ENCODE measurements at places on chromosomes 1 and 21.

DNA sequence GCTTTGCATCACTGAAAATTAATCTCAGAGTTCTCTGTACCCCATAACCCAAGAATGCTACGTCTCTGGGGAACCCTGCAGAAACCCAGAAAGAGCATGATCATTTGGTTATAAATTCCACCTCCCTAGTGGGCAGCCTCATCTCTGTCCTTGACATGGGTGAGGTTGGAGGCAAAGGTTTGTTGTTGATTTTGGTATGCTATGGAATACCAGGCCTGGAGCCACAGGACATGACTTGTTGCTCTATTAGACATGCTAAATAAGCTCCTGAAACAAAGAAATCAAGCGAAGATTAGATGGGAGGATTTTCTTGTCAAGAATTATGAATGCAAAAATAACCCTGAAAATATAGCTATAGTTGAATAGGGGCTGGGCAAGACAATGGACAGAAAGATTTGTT lies 197.4 kb upstream of the CAMK1G start:
- no peak for DNase-seq

DNA sequence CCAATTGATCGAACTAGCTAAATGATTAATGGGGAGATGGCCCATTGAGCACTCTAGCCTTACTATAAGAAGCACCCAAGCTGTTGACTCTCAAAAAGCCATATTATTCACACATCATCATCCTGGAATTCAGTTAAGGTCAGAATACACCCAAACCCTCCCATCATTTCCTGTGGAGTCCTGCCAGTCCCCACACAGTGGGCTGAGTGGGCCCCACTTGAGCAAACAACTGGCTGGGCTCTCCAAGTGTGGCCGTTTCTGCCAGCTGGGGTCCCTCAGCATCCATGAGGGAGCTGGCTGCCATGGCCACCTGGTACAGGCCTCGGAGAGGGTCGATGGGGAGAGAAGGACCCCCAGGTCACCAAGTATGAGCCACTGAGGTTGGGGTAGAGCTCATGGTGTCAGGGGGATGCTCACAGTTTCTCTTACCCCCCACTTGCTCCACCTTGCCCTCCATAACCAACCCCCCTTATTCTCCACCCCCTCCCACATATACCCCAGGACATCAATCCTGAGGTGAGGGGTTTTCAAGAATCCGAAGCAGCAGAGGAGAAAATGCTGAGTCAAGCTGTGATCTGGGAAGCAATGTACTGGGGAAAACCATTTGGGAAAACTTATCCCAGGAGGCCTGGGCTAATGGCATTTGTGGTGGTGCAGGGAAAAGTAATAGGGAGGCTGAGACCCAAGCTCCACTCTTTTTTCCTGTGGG lies 60.3 kb downstream of the UBE2T start:
- no peak for DNase-seq

- DNase-seq: no peak
Observed at GRCh38 chr1:66380452-66381212, 153.3 kb upstream of the SGIP1 start.

DNA sequence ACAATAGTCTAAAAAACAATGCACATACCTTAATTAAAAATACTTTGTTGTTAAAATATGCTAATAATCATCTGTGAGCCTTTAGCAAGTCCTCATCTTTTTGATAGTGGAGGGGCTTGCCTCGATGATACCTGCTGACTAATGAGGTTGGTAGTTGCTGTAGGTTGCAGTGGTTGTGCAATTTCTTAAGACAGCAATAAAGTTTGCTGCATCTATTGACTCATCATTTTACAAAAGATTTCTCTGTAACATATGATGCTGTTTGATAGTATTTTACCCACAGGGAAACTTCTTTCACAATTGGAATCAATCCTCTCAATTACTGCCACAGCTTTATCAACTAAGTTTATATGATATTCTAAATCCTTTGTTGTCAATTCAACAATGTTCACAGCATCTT lies 7.6 kb downstream of the C1orf87 start:
- no peak for DNase-seq

DNA sequence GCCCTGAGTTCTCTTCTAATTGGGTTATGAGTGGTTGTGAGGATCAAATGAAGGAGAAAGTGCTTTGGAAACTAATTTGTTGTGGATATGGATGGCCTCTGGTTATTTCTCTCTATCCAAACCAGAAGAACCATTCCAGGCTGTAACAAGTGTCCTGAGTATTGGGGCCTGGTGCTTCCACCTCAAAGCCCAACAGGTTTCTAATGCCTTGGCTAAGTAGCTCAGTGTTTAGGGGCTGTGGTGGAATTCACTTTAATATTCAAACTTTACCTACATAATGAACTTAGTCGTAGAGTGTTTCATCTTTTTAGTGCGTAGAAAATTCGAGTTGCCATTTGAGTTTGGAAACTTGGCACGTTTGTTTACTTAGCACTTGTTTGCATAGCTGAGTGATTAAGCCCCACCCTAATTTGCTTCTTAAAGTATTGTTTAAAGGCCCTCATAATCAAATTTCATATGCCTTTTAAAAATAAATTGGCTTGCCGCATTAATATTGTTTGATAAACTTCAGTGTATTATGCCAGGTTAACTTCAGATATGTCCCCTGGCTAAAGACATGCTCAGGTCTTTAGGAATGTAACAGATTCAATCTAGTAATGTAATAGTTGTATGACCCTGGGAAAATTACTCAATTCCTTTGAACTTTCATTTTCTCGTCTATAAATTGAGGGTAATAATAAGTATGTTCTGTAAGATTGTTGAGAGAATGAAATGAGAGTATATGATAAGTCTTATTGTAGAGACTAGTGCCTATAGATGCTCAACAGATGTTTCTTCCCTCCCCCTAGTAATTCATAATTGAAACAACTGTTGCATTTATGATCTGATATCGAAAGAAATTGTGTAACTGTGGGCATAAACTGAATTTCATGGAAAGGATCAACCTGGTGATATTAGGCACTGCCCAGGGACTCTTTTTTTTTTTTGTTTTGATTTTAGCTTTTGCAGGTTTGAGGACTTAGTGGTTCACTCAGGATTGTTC lies 1.6 kb downstream of the AGO4 start:
- no peak for DNase-seq

DNA sequence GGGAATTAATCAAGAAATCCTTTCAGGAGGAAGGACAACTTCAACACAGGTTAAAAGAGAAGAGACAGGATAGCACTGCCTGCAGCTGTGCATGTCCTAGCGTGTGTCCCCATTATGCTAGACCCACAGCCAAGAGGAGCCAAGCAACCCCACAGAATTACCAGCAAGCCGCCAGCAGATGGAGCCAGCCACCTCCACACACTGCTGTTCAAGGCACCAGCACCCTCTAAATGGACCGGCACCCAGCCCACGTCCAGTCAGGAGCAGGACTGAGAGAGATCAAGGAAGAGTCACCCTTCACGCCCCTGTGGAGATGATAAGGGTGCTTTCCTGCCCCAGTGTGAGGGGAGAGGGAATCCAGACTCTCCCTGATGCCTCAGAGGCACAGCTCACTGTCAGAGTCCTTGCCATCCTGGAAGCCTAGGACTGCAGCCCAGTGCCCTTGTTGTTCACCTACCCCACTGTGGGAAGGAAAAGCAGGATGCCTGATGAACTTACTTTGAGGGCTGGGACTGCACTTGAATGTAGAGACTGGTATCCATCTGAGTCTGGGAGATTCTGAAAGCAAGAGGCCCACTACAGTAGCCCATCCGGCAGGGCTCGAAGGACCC lies 37.1 kb upstream of the CTTNBP2NL start:
- no peak for DNase-seq

DNA sequence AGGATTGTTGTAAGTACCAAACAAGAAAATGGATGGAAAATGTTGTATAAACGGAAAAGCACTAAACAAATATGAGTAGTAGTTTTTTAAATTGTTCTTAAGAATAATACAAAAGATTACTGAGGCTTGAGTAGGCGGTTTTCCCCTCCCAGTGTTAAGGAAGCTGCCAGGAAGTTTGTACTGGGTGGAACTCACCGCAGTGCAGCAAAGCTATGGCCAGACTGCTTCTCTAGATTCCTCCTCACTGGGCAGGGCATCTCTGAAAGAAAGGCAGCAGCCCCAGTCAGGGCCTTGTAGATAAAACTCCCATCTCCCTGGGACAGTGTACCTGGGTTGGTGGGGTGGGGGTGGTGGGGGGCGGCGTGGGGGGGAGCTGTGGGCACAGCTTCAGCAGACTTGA lies 58.7 kb downstream of the XCL2 start:
- DNase-seq: no peak

DNA sequence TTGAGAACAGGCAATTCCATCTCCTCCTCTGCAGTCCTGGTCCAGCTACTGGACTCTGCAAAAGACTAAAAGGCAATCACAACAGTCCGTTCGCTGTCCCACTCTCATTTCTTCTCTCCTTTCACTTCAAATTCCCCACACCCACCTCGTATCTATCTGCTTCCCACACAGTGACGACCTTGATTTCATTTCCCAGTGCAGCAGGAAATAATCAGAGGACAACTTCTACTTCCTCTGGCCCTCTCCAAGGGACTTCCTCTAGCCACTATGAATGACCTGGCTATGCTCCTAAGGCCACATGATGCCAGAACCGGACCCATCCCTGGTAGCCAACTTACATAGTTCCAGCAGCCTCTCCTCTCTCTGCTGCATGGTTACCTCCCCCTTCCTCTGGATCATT lies 8.0 kb downstream of the NOL9 start:
- no peak for DNase-seq

- no peak for DNase-seq
Observed at GRCh38 chr21:25579226-25580013, 27.9 kb downstream of the MRPL39 start.

DNA sequence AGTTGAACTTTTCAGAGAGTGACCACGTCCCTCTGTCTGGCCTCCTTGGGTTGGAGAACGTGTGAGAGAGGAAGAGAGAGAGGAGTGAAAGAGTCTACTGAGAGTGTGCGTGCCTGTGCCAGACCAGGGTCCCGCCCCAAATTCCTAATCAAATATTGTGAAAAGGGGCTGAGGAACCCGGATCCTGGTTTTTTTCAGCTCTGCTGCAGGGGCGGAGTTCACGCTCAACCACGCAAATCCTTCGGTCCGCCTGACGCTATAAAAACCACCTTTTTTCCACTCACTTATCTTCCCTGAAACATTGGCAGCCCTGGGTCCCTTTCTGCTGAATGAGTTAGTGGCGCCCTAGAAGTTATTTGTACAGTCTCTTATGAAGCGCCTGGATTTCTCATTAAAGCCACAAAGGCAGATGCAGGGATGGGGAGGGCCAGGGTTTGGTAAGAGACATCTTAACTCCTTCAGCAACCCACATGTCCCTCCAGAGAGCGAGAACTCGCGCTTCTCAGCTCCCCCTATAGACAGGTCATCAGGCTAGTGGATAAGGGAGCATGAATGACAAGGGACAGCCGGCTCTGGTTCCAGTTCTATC lies at the start of gene FMOD:
Gene FMOD, minus strand, starts transcription at position 86 of the 589 bp plus-strand sequence. CDS start 2,852 bp downstream, outside the sequence.
- DNase-seq: no peak

DNA sequence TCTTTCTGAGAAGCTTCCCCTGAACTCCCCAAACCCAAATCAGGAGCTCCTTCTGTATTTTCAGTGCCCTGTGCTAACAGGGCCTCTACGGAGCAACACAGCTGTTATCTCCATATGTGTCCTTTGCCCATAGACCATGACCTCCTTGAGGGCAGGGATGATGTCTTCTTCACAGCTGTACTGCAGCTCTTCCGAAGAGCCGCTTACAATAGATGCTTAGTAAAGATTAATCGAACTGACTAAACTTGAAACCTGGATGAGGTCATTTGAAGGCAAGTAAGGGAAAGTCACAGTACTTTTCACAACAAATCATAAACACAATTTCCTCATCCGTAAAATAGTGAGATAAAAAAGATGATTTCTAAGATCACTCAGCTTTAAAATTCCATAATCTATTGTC lies 4.4 kb upstream of the KCNN3 start:
- no peak for DNase-seq

- DNase-seq: no peak
Observed at GRCh38 chr1:19120070-19120469, 90.0 kb downstream of the UBR4 start.

DNA sequence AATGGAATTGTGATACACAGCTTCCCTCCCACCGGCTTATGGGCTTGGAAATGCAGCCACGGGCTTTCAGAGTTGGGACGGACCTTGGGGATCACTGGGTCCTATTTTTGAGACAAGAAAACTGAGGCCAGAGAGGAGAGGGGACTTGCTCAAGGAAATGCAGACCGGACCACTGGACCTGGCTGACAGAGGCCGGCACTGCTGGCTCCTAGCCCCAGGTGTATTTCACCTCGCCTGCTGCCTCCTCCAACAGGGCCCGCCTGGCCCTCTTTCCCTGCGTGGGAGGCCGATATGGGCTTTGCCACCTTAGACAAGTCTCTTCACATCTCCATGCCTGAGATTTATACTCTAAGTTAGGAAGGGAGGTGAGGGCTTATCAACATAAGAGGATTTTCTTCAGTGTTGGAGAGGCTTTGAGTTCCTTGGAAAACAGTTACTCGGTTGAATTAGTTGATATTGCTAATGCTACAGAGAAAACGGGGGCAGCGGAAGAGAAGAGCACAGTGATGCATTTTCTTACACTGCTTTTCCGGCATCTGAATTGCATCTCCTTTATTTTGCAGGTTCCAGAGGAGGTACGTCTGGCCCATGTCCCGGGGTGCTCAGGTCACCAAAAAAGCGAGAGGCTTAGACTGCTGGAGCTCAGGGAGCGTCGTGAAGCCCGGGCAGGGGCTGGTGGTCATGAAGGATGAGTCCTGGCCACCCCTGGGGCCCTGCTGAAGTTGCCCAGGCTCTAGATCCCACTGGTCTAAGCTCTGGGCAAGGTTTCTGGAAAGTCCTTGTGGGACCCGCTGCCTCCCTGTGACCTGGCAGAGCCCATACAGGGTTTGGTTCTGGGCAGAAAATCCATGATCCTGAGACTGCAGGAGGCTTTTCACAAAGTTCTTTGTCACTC lies 44.7 kb downstream of the CAPN2 start:
- DNase-seq: no peak

DNA sequence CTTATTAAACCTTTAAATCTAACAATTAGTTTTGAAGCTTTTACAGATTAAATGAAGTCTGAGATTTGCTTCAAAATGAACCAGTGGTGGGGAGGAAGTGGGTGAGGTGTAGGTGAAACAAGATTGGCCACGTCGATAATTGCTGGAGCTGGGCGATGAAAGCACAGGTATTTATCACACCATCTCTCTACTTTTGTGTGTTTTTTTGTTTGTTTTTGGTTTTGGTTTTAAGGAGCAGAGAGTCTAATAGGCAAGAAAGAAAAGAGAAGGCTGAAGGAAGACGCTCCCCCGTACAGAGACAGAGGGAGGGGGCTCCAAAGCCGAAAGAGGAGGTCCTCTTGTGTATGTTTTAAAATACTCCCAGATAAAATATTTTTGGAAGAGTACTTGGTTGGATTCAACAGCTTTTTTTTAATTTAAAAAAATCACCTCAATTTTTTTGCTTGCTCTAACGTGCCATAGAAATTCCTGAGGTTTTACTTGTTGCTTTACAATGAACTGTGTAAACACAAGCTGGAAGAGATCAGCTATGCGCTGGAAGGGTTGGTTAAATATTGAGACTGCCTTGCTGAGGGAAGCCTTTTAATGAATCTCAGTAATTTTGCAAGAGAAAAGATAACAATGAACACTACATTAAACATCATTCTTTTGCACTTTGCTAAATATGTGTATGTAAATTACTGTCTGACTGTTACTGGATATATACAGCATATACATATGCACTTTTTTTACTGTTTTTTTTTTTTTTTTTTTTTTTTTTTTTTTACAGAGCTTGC lies 6.7 kb upstream of the LGALS8 start:
- DNase-seq: no peak
